ENCODE measurements at places on chromosomes 2 and 18.

DNA sequence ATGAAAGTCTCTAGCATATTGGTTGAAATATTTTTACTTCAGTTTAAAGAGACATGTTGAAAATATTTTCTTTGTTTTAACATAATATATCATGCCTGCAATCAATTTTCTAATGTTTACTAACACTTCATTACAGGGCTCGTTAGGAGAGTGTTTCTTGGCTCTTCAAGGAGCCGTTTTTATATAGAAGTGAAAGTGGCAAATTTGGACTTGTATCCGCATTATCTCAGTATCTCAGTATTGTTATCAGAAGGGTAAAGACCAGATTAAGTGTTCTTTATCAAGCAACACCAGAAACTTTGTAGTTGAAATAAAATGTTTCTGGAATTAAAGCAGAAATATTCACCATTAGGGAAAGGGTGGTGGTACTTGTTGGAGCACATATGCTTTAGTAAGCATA lies 97.8 kb downstream of the BABAM2 start:
- DNase-seq, result no peak

GRCh38 chr2:214839464-214839863 lies 30.0 kb upstream of the BARD1 start:
- no peak for DNase-seq

DNA sequence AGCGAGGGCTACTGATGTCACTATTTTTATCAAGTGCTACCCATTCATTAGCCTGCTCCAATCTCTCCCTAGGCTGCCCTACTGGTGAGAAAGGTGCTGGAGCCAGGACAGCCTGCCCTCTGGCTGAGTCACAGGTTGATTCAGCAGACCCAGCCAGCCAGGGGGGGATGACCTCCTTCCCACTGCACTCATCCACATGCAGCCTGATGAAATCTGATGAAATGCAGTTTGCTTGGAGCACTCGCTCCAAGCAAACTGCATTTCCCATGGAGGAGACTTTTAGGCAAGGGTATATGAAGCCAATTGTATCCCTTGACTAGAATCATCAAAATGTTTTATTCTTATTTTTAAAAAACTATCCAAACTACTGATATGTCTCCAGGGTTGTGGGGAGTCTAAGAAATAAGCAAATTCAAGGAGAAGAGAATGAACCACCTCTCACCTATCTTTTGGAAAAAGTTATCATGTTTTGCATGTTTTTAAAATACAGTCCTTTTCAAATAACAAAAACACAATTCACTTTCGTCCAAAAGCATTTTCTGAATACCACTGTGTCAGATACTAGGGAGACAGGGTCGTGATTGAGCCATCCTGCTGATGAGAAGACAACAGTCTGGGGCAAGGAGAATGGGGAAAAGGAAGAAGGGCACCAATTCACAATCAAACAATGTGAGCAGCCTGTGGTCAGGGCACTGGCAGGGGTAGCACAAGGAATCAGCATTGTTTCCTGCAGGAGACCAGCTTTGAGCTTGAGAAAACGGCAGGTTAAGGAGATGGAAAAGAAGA lies 128.3 kb downstream of the AFF3 start:
- DNase-seq, result peak; percentile 87

GRCh38 chr2:106189325-106189724 lies 4.8 kb downstream of the UXS1 start:
- no peak for DNase-seq

GRCh38 chr18:47251289-47252120 lies at the start of gene SKOR2:
Gene SKOR2, minus strand, starts transcription at chr18:47251660. Its CDS starts 2,477 bp downstream, at chr18:47249183.
- DNase-seq, result no peak

DNA sequence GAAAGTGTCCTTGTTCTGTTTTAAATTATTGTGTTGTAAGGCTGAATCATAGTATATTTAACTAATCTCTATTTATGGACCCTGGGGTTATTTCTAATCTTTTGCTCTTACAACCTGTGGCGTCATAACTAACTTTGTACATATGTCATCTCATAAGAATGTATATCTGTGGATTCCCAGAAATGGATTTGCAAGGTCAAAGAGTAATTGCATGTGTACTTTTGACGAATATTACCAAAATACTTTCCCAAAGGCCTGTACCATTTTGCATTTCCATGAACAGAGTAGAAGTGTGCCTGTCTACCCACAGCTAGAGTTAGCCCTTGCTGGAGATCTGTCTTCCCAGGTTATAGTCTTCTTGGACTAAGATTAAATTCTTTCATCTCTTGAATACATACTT lies 42.8 kb downstream of the SEMA4F start:
- peak; percentile 67 for DNase-seq

DNA sequence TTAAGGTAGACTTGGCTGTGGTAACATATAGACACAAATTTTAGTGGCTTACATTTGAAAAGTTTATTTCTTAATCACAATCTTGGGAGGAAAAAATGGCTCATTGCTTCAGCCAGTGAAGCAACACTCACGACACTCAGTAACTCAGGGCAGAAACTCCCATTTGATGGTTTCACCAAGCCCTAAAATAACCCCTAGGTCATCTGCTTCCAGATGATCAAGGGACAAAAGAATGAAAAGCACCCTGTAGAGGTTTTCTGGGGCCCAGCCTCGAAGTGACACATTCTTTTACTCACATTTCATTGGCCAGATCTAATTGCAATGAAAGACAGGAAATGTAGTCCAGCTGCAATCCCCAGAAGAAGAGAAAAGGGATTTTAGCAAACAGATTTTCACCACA lies 275.9 kb downstream of the TMX3 start:
- peak; percentile 84 for DNase-seq

- DNase-seq, result no peak
Measured at GRCh38 chr18:71784777-71785176, 759.4 kb downstream of the CBLN2 start.

GRCh38 chr2:423479-423878 lies 135.6 kb upstream of the ALKAL2 start:
- no peak for DNase-seq

GRCh38 chr2:45046786-45047185 lies 37.5 kb upstream of the SIX2 start:
- no peak for DNase-seq

DNA sequence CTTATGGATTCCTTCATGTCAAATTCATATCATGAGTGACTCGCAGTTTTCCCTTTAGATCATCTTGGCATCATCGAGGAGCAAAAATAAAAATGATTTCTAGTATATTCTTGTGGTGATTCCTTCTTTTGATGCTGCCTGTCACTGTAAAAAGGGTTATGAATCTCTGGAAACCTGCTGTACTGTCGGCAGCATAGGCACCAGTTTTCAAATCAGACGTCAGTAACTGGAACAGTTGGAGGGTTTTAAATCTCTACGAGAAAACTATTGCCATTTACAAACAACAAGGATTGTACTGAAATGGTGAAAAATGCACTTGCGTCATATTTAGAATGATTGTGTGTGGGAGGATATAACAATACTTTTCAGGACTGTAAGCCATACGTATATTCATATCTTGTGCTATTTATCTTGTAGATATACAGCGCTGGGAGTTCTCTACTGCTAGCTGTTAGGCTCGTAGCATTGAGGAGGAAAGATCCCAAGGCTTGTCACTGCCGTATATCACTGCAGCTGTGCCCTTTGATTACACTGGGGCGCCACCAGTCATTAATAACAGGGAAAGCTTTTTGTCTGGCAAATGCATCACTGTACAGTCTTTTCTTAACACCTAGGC lies 320.7 kb downstream of the MTX2 start:
- DNase-seq, result no peak

GRCh38 chr2:102101097-102101848 lies 41.3 kb upstream of the IL1R1 start:
- no peak for DNase-seq

GRCh38 chr2:44055664-44056063 lies 59.9 kb upstream of the LRPPRC start:
- no peak for DNase-seq

GRCh38 chr18:2902327-2902726 lies 55.5 kb downstream of the EMILIN2 start:
- no peak for DNase-seq

DNA sequence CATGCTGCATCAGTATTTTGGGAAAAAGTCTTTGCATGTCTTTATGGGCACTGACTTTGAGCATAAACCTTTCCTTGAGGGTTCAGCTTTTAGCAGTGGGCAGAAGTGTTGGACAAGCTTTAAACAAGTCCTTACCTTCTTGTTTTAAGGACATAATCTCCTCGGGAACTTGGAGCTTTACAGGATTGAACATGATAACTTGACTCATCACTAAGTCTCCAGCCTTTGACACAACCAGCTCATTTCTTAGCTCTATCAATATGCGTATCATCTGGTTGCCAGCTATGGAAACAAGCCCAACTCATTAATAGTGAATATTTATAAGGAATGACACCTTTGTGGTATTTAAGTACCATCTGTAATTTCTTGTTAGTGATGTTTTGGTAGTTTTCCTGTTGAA lies 21.0 kb upstream of the RAB27B start:
- no peak for DNase-seq

GRCh38 chr2:235940330-235940729 lies 227.9 kb downstream of the GBX2 start:
- DNase-seq, result no peak

DNA sequence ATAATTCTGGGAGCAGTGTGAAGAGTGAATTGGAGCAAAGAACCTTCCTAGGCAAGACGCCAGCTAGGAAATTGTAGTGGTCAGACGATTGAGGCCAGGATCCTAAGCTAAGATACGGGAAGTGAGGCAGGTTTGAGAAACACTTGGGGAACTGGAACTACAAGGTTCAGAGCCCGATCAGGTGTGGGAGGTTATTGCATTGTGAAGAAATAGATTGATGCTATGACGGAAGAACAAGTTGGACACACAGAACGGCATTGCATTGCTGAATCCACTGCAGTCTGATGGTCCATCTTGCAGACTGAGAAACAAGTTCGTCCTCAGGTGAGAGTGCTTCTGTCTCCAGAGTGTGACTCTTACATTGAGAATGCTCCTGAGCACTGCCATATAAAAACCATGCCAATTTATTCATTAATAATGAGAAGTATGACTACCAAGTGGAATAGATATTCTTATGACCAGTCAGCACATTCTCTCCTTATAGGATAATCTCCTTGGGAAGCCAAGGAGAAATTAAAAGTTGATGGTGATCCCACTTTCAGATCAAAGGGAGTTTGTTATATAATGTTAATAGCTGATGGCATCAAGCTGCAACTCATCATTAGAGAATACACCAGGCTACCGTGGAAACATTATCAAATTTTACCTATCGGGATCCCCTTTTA lies 30.9 kb downstream of the ANTXR1 start:
- no peak for DNase-seq

DNA sequence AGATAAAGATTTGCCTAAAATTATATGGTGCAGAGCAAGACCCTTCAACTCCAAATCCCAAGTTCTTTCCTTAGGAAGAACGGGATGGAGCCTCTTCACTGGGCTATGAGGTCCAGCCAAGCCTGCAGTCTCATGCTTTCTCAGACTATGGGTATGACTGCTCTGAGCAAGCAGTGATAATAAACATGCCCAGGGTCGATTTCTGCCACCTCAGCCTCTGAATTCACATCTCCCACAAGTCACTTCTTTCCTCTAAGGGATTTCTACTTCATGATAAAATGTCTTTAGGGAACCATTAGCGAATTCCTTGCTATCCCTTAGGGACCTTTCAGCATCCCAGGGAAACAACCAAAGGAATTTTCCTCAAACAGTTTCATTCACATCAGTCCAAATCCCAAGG lies 94.8 kb downstream of the GFPT1 start:
- DNase-seq, result no peak

DNA sequence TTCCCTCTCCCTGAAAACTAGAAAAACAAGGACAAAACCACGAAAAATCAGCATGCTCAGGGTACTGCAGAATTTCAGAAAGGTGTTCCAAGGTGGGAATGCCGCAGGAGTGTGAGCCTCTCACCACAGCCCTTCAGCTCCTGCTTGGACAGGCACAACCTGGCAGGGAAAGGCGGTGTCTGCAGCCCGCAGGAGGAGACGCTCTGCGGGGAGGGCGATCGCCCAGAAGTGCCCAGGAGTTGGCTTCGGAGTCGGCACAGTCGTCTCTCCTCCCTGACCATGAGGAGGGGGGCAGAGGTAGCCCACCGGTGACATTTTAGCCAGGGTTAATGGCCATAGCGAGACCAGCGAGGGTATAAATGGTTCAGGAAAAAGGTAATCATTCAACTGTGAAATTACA lies 57.2 kb downstream of the TMEM18 start:
- no peak for DNase-seq

- peak; percentile 56 for DNase-seq
Measured at GRCh38 chr2:55761526-55761925, 67.9 kb upstream of the PNPT1 start.

DNA sequence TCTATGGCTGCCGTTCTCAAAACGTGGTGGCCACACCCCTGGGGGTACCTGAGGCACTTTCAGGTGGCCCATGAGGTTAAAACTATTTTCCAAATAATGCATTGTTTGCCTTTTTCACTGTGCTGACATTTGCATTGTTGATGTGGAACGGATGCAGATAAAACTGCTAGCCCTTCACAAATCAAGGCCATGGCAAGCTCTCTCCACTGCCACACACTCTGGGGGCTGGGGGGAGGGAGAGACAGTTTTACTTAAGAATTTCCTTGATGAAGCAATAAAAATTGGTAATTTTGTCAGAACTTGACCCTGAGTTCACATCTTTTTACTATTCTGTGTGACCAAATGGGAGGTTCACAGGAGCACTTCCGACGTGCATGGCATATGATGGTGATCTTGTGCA lies 22.0 kb upstream of the TGIF1 start:
- no peak for DNase-seq

GRCh38 chr2:63853527-63854310 lies 12.0 kb downstream of the UGP2 start:
- no peak for DNase-seq

- DNase-seq, result no peak
Measured at GRCh38 chr2:694174-694573, 17.0 kb upstream of the TMEM18 start.
